Left ventricle myocardium superior (tissue), 1 donor: ENCODE measurements at places on chromosomes 7 and 10. TPM values are rescaled to one million over a fixed set of nuclear protein-coding genes. Genes with fewer than 3 reads are reported as not detected.

Gene EPO
- not detected for total RNA-seq

Gene TMEM184A
- total RNA-seq: 0.22 TPM

GRCh38 chr7:42263971-42264370 is 27.0 kb upstream of the GLI3 start:
- peak; percentile 61 for DNase-seq

Gene MSS51
- 2.9 TPM for total RNA-seq

DNA sequence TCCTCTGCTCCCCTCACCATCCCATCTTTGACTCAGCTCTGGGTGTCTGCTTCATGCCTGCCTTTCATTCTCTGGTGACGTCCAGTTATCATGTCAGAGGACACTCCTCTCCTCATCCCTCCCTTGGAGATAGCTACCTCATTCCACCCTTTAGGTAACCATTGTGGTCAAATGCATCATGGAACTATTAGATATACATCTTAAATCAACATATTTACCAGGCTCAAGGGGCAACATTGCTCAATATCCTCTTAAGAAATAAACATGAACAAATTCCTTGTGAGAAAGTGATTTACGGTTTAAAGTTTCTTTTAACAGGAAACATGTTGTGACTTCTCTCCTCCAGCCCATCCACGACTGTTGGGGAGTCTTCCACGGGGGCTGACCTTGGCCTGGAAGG is 511.6 kb upstream of the IGFBP3 start:
- DNase-seq: no peak

DNA sequence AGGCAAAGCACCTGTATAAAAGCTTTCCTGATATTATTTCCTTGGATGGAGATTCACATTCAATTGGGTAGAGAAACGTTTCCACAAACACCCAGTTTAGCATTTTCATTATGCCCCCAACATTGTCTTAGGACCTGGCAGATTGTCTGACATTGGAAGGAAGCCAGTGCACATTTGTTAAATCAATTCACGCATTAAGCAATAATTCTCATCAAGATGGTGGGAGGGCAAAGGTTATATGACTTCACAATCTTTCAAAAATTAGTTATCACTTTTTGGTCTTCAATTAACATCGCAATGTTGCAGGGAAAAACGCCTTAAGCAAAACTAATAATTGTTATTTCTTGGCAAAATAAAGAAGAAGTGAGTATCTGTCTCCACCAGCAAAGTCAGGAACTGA is 16.4 kb downstream of the OPALIN start:
- DNase-seq: no peak

GRCh38 chr10:96013956-96014355 is 29.4 kb upstream of the CCNJ start:
- no peak for DNase-seq

DNA sequence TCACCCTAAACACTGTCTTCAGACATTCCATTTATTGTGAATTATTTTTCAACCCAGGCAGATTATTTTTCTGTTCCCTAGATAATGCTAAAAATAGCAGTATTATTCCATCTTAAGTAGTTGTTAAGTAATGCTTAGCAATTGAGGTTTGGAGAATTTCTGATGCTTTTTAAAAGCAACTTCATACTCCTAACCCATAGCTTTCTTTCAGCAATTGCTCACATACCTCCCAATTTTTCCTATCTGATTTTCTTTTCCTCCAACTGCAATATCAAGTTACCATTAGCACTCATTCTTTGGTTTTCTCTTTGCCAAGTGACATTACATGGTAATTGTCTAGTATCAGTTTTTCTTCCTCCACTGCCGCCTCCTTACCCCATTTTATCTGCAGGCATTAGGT is 104.7 kb downstream of the GPR85 start:
- DNase-seq: no peak

Gene NPY4R
- total RNA-seq: not detected

- no peak for DNase-seq
Observed at GRCh38 chr10:128808921-128809440, 658.1 kb upstream of the MGMT start.

Gene PRKAR1B
- total RNA-seq: 16.5 TPM

Gene FFAR4
- 0.07 TPM for total RNA-seq

Gene PRKCQ
- total RNA-seq: 0.12 TPM

DNA sequence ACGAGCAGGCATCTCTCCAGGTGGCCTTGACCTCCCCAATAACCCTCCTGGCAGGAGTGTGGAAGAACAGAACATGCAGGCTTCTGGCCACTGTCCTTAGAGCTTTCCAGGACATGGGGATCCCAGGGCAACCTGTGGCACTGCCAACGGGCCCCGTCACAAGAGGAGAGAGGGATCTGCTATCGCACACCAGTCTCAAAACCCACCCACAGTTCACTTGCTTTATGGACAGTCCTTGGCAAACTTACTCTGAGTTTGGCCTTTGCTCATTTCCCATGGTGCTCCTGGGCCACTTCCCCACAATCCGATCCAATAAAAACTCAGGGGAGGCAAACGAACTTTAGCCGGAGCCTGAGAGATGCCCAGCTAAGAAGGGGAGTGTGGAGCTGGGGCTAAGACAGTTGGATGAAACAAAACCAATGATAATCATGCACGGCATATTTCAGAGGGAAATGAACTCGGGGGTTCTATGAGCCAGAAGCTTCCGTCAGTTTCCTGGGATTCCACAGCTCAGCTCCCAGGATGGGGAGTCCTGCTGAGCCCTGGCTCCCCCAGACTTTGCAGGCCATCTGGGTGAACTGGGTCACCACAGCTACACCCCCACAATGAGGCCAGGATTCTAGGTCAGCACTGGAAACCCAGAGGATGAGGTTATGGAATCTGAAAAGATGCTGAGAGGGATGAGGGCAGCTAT is 158.4 kb downstream of the NEURL1 start:
- peak; percentile 85 for DNase-seq

Gene CALML3
- not detected for total RNA-seq

DNA sequence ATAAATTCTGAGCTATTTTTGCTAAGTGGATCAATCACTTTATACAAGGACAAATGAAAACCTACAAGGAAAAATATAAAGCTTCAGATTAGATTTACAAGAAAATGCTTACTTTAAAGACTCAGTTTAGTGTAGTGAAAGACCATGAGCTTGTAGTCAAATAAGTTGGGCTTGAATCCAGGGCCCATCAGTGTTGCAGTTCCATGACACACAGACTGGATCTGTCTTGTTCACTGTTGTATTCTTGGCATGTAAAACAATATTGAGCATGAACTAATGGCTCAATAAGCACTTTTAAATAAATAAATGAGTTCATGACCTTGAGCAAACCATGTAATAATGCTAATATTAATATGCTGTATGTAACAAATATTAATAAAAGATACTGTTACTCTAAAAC is 164.6 kb upstream of the KCND2 start:
- no peak for DNase-seq

GRCh38 chr7:132590162-132590561 is 13.9 kb upstream of the PLXNA4 start:
- no peak for DNase-seq

DNA sequence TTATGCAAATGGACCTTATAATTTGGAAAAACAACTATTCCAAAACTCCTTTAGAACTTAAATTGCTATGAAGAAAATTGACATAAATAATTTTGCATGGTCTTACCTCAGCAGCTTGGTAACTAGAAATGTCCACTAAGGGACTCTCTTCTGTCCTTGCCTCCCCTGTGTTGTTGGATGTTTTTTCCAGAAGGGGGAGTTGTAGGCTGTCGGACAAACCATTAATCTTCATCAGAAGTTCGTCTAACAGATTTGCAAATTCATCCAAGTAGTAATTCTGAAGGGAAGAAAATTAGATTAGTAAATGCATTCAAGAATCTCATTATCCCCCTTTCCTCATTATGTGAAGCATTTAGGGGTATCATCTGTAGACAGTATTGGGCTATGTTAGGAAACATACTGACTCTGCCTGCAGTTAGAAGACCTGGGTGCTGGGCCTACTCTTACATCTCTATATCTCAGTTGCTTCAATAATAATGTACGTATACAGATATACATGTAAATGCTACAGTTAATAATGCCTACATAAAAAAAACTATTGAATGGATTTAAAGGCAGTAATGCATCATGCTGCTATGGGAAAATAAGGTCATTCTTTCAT is 155.6 kb downstream of the PKD1L1 start:
- DNase-seq: no peak

Gene ZNF239
- total RNA-seq: 2.2 TPM

Gene ZNF804B
- total RNA-seq: not detected

GRCh38 chr10:63595072-63595471 is 73.9 kb downstream of the REEP3 start:
- no peak for DNase-seq

- DNase-seq: no peak
Observed at GRCh38 chr7:106890952-106891351, 25.9 kb downstream of the PIK3CG start.

- DNase-seq: no peak
Observed at GRCh38 chr7:106704000-106704840, 43.3 kb upstream of the CCDC71L start.

Gene PPP1R3C
- 180 TPM for total RNA-seq

Gene LIPF
- not detected for total RNA-seq

DNA sequence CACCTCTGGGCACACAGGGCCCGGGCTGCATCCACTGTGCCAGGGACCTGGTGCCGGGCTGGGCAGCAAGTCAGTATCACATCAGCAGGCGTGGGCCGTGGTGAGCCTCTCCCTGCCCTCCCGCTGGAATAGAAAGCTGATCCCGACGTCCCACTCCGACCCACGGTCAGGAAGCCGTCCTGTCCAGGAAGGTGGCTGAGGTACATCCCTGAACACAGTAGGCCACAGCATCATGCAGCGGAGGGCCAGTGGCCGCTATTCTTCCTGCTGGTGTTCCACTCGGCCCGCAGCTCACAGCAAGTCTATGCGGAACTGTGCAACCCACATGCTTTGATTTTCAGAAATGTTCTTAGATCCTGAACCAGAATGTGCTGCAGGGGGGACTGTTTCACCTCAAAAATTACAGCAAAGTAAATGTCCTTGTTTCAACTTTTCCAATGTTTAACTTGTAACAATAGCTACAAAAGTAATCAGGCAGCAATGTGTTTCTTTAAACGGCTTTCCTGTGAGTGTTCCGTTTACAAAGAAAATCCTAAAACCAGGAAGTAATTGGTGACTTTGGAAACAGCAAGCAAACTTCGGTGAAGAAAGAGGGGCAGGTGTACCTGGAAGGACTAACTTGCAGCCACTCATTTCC is 676 bp upstream of the GPR146 start:
- DNase-seq: no peak

DNA sequence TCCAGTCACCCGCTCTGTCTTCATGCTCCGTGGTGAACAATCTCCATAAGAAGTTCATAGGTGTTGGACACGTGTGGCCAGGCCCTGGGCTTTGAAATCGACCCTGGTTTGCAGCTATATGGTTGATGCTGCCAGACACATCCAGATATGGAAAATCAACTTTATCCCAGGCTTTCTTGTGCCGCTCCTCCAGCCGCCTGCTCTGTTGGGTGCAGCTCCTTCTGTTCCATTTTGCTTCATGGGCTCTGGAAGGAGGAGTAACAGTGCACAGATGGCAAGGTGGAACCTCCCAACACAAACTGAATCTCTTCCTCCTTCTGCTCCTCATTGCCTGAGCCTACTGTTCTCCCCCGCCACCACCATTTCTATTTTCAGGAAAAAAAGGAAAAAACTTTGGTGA is 44.7 kb downstream of the THNSL1 start:
- no peak for DNase-seq

- DNase-seq: peak; percentile 86
Observed at GRCh38 chr7:106064771-106065574, 47.1 kb downstream of the SYPL1 start.

- no peak for DNase-seq
Observed at GRCh38 chr10:86083206-86083605, 283.4 kb downstream of the GRID1 start.

Gene ARHGEF35
- 0.94 TPM for total RNA-seq

- no peak for DNase-seq
Observed at GRCh38 chr7:30563326-30563942, 31.2 kb upstream of the GARS1 start.

DNA sequence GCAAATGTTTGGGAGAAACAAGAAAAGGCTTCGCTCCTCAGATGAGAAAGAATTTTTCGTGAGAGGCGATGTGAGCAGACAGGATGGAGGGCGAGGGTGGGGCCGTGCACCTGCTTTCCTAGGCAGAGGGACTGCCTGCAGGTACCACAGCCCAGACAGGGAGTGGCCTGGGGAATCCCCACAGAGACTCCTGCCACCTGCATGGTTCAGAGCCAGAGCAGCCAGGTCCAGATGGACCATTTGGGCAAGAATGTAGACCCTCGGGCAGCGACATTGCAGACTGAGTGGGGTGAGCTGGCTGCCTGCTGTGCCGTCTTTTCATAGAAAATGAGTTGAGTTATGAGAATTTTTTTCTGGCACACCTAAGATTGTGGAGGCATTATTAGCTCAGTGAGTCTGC is 216.8 kb downstream of the SNX10 start:
- DNase-seq: no peak

DNA sequence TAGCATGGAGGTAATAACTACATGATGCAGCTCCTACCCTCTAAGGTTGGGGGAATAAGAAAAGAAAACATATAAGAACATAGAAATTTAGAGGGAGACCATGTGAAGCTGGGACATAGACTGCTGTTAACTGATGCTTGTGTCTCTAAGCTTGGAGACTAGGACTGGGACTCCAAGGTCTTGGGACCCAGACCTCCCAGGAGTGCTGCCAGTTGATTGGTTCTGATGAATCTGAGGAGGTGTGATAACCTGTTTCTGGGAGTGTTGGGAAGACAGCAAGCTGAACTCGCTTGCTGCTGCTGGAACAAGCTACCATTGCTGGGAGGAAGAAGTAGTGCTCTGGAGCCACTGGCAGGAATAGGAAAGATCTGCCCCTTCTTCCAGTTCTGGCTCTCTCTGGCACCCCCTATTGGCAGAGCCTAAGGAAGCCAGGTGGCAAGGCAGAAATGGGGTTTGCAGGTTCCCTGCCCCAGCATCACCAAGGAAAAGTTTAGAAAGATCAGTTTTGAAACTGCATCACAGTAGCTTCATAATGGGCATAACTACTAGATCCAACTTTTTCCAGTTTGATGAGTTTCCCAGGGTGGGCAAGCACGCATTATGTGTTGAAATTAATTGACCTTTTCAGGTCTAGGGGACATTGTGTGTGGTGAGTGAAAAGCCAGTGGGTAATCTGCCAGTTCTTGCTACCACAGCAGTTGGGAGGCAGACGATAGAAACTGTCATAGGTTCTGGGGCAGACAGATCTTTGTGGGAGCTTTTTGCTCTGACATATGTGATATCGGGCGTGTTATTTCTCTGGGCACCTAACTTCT is 140.7 kb downstream of the SND1 start:
- DNase-seq: no peak

Gene ARHGAP22
- 3.4 TPM for total RNA-seq

- peak; percentile 35 for DNase-seq
Observed at GRCh38 chr7:35512716-35513115, 182.2 kb downstream of the HERPUD2 start.

Gene ARHGAP19
- 3.3 TPM for total RNA-seq
